H54 (cell line): ENCODE measurements at places on chromosomes 13 and 19.
A peak's percentile ranks its signal among the peaks of the same experiment; 100 is the strongest.

GRCh38 chr19:15332311-15332996 lies at the start of gene BRD4:
TSS of gene BRD4 (minus strand) at chr19:15332539. CDS start at chr19:15273099, 59,440 bp downstream.
- peak; percentile 78 for DNase-seq

DNA sequence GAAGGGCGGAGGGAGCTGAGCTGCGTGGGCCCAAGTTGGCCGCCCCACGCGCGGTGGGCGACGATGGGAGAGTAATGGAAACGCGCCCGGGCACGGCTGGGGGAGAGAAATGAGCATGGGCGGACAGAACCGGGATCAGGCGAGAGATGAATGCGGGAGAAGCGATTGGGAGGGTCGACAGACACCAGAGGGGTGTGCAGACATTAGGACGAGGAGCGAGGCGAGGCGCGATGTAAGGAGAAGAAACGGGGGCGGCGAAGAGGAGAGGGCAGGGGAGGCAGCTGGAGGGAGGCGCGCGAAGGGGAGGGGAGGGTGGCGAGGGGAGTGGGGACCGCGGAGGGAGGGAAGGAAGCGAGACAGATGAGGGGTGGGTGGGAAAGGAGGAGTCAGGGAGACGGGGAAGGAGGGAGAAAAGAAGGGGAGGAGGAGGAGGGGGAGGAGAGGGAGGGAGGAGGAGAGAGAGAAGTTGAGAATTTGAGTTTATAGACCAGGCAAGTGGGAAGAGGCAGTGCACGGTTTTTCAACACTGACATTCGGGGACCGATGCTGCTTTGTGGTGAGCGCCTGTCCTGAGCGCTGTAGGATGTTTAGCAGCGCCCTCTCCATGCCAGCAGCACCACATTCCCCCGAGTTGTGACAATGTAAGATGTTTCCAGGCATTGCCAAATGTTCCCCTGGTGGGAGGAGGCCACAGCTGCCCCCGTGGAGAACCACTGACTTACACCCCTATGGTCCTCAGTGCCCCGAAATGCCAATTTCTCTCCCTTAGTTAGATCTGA lies at the start of gene SHISA7:
Gene SHISA7 (minus strand): TSS at position 256 of the 779 bp plus-strand sequence. CDS start 437 bp downstream, outside the sequence.
- no peak for DNase-seq

DNA sequence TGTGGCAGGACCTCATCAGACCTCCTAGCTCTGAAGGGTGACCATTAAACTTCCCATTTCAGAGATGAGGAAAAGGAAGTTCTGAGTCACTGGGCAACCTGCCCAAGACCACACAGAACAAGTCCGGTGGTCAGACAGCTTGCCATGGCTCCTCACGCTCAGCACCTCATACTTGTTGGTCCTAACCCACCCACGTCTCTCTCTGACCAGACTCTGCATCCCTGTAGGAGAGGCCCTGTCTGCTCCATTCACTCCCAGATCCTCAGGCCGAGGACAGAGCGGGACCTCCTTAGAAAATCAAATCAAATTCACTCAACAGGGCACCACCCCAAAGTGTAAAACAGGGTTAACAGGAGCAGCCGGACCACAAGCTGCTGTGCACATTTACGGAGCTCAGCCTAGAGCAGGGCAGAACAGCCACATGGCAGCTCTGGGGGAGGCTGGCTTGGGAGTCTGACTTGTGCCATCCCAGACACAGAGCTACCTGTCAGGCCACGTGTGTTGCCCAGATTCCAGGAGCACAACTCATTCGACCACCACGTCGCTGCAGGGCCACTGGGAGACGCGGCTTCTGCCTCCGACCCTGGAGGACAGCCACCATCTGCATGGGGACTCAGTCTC lies 1.7 kb downstream of the MIER2 start:
- peak; percentile 73 for DNase-seq

- DNase-seq: no peak
Measured at GRCh38 chr13:86760620-86761019, 910.6 kb upstream of the SLITRK5 start.

GRCh38 chr13:110108348-110109139 lies 198.4 kb downstream of the COL4A1 start:
- peak; percentile 99 for DNase-seq

DNA sequence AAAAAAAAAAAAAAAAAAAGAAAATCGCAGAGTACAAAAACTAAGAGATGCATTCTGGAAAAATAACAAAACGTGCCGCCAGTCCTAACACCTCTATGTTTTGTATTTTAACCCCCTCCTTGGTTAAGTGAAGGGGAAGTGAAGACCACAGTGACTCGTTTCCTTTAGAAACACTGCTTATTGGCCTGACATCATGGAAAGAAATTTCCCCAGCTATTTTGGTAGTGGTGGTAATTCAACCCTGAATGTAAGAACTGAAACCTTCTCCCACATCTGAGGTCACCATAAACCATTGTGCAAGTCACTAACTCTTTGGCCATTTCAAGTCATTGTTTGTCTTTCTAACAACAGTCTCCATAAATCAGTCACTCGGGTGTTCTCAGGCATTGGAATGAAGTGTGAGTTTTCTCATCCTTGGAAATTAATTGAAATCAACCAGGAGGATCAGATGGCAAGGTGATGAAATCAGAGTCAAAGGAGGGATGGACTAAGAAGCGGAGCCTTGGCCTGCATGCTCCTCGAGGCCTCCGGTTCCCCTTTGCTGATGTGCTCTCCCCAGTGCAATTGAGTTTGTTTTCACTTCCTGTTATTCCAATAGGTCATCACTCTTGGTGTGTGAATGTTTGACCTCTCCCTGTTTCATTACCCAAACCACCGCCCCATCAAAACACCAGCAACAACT lies 443.9 kb downstream of the FGF9 start:
- DNase-seq: no peak

DNA sequence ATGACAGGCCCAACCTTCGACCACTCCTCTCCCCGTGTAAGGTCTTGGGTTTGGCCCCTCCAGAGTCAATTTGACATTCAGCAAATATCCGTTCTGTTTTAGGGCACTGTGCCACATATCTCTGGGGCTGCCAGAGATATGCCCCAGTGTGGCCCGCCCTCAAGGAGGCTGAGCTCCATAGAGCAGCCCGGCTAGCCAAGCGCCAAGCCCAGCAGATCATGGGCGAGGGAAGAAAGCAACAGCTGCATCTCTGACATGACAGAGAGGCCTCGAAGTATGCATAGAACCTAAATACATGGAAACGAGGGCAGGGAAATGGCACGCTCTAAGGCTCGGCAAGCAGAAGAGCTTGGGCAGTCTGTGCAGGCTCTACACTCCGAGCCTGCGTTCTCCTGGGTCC lies 124.5 kb downstream of the USP12 start:
- no peak for DNase-seq

GRCh38 chr19:610071-610800 lies 20.6 kb downstream of the HCN2 start:
- DNase-seq: no peak

- no peak for DNase-seq
Measured at GRCh38 chr13:114090476-114090875, 41.9 kb downstream of the RASA3 start.

DNA sequence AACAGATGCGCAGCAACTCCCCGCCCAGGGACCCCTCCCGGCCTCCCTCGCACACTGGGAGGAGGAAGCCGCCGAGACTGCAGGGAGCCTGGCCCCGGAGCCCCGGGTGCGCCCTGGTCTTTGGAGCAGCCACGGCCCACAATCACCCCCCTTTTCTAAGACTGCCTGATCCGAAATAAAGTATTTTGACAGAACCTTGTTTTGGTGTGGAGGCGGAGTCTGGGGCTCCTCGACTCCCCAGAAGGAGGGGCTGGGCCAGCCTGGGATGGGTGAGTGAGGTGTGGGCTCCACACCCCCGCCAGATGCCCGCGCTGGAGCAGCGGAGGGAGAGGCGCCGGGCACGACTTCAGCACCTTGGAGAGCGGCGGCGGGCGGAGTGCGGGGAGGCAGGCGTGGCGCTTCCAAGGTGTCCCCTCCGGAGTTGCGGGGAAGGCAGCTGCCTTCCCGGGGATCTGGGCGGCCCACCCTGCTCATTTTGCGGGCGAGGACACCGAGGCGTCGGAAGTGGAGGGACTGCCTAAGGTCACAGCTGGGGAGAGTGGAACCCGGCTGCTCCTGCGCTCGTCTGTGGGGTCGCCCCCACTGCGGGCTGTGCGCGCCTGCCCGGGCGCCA lies 9.4 kb downstream of the SIRT6 start:
- peak; percentile 38 for DNase-seq

- no peak for DNase-seq
Measured at GRCh38 chr13:110258876-110259631, 47.9 kb downstream of the COL4A1 start.

DNA sequence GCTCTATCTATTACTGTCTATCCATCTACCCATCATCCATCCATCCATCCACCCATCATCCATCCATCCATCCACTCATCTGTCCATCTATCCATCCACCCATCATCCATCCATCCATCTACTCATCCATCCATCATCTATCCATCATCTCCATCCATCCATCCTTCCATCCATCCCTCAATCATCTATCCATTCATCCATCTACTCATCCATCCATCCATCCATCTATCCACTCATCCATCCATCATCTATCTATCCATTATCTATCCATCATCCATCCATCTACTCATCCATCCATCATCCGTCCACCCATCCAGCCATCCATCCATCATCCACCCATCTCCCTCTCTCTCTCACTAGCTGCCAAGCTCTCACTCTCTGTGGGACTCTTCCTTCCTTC lies 13.1 kb upstream of the TIMM13 start:
- DNase-seq: no peak

- DNase-seq: no peak
Measured at GRCh38 chr19:41442473-41443355, at the start of gene ERICH4. TSS of gene ERICH4 (plus strand) at chr19:41443156. CDS start at chr19:41443170, 14 bp downstream.

- no peak for DNase-seq
Measured at GRCh38 chr13:66537417-66537816, 692.7 kb downstream of the PCDH9 start.

- DNase-seq: no peak
Measured at GRCh38 chr13:19573120-19573716, 11.9 kb upstream of the TPTE2 start.

DNA sequence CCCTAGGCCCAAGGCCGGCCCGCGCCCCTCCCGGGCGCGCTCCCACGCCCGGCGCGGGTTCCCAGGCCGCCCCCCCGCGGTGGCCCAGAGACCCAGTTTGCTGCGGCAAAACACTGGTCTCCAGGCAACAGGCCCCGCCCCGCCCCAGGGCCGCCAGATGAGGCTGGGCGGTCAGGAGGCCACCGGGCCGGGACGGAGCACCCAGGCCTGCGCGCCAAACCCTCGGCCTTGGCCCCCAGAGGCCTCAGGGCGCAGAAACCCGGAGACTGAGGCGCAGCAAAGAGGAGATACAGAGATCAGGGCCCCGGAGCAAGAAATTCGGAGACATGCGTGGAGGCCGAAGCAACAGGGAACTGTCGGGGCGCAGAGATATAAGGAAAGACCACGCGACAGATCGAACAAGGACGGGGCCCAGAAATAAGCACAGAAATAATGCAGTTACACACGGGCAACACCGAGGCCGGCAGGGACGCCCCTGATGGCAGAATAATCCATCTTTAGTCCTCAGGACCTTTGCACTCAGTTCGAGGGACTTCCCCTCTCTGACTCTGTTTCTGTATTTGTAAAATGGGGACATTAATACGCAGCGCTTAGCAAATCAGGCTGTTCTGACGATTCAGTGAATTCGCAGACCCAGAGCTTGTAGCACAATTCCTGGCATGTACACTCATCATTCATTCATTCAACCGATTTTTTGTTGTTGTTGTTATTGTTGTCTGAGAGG lies 20.8 kb upstream of the ERCC1 start:
- no peak for DNase-seq

DNA sequence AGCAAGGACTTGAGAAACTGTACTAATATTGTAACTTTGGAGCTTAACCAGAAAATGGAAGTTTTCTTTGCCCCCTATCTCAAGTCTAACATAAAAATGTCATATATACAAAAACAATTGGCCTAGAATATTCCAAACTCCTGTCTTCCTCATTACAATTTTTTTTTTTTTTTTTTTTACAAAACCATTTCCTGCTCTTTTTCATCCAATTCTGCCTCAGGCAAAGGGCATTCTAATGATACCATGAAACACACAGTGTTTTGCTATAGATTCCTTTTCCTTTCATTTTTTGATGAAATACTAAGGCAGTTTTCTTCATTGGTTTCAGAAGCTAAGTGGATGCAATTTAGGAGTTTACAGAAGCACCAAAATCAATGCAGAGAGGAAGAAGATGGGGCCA lies 119.7 kb downstream of the LHFPL6 start:
- no peak for DNase-seq

- DNase-seq: no peak
Measured at GRCh38 chr13:85197431-85197830, 601.8 kb downstream of the SLITRK6 start.

GRCh38 chr19:6608940-6609339 lies 18.0 kb upstream of the CD70 start:
- DNase-seq: no peak

DNA sequence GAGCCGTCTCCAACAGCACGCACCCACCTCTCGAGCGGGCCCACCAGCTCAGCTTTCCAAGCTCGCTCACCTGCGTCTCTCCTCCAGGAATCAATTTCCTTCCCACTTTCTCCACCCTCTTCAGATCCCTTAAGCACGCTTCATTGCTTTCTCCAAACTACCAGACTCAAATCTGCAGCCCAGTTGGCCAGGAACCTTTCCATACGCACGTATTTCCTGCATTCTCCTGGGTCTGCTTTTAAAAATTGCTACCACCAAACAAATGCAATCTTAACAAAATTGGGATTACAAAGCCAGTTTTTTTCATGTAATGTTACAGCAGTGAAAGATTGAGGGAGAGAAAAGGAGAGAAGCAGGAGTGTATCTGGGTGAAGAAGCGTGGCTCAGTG lies 1.5 kb downstream of the ENOX1 start:
- no peak for DNase-seq

DNA sequence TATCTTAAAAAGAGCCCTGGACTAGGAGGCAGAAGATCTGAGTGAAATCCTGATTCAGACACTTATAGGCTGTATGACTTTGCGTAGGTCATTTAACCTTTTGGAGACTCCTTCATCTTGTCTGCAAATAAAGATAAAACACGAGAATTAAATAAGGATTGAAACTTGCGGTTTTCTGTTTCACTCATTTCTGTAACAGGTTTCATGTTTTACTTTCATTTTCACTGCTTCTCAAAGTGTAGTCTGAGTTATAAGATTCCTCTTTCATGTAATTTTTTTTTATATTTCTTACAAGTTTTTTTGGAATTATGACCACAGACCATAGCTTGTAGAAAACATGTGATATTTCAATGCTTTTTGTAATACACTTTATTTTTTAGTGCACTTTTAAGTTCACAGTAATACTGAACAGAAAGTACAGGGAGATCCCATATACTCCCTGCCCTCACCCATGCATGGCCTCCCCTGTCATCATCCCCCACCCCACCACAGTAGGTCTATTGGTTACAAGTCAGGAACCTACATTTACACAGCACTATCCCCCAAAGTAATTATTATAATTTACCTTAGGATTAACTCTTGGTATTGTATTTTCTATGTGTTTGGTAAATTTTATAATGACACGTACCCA lies 174.6 kb downstream of the ITGBL1 start:
- no peak for DNase-seq

DNA sequence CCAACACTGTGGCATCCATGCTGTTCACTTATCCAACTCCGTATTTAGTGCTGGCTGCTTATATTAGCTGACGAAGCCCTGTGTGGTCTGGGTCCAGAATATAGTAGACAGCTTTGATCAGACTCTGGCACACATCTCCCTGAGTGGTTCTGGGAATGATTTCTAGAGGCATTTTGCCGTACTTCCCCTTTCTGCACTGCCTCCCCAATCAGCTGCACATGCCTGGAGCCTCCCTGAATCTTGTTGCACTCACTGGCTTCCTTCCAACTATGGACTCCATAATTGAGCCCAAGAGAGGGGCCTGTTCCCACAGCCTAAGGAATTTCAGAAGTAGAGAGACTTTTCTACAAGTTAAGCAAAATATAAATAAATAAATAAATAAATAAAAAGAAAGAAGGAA lies 30.4 kb upstream of the PCDH8 start:
- no peak for DNase-seq

- no peak for DNase-seq
Measured at GRCh38 chr13:21826214-21827015, 155.5 kb downstream of the FGF9 start.
